ENCODE measurements at places on chromosomes 2 and 18.
A peak's percentile ranks its signal among the peaks of the same experiment; 100 is the strongest.

DNA sequence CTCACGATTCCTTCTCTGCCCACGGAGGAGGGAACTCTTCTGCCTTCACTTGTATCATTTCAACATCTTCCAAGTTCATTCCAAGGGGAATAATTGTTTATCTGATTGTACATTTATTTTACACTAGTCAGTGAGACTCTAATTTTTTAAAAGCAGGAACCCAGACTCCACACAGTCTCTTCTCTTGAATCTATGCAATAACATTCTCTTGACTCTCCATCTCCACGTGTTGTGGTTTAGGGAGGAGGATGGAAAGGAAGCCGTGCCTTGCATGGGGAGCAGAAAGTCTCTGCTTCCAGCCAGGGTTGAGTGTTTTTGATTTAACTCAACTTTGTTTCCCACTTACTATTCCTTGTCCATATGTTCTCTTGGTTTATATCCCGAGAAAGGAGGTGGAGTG is 131.1 kb upstream of the RIOK3 start:
- DNase-seq, result no peak

DNA sequence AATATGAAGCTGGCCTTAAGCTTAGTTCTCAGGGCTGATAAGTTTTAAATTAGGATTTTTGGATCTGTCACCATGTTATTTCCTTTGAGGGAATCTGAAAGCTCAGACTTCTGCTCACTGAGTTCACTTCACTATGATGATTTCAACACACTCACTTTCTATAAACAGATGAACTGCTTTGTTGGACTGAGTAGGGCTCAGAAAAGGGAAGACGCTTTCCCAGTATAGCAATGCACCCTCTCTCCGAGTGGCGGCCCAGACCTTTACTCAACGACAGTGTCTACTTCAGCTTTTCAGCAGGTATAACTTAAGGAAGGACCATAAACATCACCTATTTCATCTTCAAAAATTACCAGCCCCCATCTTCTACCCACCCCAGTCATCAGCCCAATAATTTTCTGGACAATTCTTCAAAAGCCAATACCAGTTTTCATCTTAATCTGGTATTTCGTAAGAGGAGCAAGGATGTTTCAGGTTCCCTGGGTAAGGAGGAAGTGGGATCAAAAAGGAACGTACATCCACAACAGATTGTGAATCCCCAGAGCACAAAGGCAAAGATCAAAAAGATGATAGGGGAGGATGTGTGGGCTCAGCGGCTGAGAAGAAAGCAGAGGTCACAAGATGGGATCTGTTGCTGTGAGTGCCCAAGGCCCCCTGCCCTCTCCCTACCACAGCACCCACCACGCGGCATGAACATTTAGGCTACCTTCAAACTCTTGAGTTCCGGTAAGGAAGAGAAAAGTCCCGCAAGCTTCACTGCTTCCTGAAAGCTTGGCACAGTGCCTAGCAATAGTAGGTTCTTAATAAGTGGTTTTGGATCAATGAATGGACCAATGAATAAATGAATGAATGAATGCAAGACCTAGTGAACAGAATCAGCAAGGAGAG is 41.9 kb downstream of the LPIN2 start:
- DNase-seq, result no peak

GRCh38 chr2:26114151-26114550 is 58.7 kb upstream of the GAREM2 start:
- DNase-seq, result no peak

DNA sequence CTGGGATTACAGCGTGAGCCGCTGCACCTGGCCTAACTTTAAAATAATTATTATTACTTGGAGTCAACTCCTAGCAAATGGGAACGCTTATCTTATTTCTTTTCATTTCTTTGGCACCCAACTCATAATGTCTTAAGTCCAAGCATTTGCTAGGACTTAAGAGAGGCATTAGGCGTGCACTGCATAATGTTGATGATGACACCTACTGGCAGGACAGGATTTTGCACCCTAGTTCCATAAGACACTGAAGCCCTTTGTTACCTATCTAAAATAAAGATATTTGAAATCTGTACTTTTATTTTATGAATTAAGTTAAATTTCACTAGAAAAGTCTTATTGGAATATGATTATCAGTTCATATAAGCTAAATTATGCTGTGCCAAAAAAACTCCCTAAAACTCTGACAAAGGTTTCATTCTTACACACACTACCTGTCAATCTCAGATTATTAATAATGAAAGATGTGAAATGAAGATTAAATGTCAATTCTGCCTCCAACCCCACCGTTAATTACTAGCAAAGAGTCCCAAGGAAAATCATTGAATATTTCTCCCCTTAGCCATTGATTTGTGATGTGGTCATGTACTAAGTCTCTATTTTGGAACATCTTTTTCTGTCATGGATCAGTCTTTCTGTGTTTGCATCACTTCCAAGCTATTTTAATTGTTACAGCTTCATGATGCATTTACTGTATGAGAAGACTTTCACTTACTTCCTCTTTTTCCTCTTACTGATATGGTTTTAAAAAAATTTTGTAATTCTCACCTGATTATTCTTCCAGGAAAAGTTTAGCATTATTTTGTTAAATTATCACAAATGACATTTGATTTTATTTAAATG is 12.7 kb upstream of the CDH2 start:
- DNase-seq, result peak; percentile 17

- peak; percentile 80 for DNase-seq
Measured at GRCh38 chr18:48940854-48941611, 9.7 kb downstream of the SMAD7 start.

DNA sequence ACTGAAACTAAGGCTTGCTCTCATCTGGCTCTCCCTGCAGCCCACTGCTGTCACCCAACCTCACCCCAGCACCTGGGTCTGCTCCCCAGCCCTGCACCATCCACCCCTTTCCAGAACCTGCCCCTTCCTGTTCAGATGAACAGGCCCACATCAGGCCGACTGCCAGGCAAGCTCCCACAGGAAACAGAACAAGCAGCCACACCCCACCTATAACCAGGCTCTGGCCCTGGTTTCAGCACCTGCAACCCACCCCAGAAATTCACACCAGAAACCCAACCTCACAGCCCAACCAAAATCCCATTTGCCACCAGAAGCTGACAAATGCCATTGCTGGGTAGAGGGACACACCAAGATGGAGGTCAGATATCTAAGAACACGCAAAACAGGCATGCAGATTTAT is 159.2 kb upstream of the ID2 start:
- no peak for DNase-seq

DNA sequence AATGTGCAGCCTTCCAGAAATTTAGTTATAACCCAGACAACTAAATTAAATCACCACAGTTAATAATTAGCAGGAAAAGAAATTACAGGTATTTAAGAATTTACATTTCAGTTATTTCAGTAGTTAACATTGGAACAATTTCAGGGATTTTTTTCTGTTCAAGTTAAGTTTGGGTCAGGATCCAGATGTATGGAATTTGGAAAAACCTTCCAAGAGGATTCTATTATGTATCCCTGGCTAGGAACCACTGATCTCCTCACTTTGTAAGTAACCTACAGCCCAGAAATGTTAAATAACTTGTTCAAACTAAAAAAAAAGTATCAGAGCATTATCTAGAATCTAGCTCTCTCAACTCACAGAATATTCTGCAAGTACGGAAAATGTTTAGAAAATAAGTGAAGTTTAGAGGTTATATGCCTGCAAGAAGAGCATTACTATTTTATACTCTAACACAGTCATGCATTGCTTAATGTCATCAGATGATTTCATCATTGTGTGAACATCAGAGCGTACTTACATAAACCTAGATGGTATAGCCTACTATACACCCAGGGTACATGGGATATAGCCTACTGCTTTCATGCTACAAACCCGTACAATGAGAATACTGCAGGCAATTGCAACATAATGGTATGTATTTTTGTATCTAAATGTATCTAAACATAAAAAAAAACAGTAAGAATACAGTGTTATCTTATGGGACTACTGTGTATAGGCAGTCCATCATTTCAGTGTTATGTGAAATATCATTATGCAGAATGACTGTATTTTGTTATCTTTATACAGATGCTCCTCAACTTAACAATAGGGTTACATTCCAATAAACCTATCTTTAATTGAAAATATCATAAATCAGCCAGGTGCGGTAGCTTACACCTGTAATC is 6.1 kb downstream of the NCKAP1 start:
- no peak for DNase-seq

DNA sequence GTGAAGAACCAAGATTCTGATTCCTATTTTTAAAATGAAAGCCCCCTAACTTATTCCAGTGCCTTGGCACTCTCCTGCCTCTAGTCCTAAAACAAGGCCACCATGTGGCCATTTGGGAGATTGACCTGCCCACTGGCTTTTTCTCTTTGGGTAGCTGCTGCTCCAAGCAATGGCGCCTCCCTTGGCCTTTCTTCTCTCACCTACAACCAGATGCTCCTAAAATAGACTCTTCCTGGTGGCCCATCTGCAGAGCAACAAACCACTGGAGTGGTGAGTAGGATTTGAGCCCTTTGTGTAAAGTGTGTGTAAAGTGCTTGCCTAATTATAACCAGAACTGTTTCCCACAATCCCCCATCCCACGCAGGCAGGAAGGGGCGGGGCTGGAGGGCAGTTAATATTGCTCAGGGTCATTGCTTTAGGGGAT is 114.2 kb downstream of the FHOD3 start:
- DNase-seq, result no peak

DNA sequence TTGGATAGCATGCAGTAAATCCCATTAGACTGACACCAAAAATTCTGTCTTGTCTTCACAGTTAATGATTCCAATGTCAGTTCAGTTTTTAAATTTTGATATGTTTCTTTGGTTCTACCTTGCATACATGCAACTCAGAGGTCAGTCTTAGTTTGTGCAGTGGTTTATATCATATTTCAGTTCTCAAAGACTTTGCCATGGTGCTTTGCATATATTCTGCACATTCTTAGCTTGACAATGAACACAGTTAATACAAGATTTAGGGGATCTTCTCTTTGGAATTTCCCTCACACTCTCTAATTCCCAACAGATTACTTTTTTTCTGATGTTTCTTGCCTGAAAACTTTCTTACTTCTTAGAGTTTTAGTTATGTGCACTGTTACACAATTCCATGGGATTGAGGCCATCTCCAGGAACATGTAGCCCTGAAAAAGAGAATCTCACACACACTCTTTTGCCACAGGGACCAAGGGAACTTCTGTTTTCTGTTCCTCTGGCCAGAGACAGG is 17.3 kb downstream of the NOL4 start:
- no peak for DNase-seq

DNA sequence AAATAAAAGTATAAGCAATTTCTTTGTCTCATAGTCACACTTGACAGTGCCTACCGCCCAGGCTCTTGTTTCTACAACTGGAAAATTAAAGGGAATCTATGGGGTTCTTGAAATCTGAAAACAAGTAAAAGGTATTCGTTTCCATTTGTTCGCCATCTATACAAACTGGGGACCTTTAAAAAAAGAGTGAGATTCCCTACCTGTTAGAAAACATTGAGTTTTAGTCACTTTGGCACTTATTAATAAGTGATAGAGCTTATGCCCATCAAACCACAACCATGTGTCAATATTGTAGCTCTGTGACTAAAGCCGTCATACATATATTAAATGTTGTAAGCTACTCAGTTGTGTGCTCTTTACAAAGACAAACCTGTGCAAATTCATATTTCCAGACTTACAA is 13.2 kb downstream of the FN1 start:
- no peak for DNase-seq

DNA sequence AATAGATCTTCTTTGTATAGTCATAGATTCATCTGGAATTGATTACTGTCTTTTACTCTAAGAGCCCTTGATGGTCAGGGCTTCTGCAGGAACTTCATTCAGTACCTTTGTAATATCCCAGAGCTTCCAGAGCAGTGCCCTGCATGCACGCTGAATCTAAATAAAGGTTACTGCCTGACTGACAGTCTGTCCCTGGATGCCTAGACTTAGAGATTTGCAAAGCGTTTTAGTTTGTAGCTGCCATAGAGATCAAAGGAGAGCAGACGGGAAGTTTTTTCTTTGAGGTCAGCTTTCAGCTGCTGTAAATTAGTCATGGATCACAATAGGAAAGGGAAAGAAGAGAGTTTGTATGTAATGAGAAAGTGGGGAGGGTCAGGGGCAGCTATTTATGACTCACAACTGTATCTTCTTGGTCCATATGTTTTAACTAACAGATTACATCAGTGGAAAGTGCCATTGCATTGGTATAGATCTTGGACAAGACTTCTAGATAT is 45.2 kb upstream of the NYAP2 start:
- DNase-seq, result no peak

DNA sequence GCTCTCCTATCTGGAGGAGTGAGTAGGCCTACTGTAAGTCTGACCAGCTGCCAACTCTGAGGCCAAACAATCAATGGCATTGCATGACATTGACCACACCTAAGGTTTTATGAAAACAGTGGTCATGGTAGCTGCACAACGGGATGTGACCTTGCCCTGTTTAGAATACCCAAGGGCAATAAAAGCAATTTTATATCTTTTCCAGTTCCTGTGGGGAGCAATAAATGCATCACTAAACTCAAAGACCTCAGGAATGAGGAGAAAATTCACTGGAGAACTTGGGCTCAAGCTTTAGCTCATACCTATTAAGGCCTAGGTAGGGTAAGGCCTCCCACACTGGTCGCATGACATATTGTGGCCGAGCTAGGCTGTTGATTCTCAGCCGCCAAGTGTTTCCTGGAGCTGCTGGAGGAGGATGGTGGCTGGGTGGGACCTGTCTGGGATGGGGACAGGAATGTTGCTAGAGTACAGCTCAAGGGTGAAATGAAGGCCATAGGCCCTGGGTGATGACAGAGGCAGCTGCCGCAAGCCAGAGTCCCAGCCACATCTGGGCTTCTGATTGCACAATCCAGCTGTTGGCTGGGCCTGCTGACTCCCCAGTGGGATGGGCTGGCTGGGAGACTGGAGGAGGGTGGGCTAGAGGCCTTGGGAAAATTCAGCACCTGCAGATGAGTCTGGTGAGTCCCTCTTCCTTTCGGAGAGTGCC is 313.7 kb downstream of the CYP26B1 start:
- DNase-seq, result no peak

DNA sequence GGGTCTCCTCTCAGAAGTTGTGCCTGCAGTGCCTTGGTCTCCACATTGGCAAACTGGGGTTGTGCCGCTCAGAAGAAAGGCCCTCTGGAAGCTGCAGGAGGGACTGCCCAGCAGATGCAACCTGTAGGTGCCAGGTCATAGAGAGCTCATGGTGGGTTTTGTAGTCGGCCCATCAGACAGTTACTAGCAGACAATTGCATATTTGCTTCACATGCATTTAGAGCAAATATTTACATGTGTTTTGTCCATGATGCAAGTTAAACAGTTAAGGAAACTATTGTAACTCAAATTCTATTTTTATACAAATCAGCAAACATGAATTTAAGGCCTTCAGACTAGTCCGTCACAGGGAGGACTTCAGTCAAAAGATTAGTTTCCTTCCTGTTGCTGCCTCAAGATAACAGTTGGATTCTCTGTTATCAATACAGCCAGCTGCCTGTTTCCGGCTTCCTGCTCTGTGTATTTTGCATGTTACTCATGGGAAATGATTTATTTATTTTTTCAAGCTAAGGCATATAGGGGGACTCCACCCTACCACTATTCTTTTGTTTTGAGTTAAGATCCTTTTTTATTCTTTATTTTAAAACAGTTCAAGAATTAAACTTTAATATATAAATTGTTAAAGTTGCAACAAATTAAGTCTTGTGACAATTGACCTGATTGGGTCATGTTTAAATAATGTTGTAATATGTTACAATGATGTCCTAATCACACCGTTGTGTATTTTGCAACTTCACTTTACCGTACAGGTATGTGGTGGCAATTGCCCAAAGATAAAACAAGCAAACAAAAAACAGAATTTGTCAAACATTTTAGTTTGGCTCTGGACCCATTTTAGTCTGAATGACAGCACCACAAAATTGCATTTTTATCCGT is 133.5 kb downstream of the SPTBN1 start:
- no peak for DNase-seq
